H7 (cell line): ENCODE measurements at places on chromosomes 6 and 20.

DNA sequence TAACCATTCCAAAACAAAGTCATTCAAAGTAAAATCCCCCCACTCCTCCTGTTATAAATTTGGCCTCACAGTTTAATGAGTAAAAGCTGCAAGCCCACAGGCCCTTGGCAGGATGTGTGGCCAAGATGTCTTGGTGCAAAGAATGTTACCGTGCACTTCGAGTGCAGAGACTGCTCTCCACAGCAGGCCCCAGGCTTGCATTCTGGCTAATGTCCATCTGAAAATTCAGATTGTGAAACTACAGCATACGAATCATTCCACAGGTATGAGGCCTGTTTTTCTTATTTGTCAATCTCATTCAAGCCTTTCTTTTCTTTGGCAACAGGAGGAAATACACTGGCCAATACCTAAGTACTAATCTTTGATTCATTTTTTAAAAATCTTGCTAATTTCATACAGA is 7.1 kb downstream of the RPS6KA2 start:
- no peak for DNase-seq

DNA sequence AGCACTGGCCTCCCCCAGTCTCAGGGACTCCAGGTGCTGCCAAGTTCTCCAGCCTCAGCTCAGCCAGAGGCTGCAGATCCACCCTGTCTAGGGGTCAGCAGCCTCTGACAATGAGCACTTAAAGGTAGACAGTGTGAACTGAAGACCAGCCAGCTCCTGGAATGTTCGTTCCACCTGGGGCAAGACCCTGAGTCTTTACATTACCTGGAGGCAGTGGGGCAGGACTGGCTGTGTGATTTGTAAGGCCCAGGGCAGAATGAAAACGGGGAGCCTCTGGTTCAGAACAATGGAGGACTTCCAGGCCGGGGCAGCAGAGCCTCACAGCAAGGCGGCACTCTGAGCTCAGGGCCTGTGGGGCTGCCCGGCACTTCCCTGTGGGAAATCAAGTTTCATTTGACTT is 65.0 kb downstream of the CTCFL start:
- no peak for DNase-seq

DNA sequence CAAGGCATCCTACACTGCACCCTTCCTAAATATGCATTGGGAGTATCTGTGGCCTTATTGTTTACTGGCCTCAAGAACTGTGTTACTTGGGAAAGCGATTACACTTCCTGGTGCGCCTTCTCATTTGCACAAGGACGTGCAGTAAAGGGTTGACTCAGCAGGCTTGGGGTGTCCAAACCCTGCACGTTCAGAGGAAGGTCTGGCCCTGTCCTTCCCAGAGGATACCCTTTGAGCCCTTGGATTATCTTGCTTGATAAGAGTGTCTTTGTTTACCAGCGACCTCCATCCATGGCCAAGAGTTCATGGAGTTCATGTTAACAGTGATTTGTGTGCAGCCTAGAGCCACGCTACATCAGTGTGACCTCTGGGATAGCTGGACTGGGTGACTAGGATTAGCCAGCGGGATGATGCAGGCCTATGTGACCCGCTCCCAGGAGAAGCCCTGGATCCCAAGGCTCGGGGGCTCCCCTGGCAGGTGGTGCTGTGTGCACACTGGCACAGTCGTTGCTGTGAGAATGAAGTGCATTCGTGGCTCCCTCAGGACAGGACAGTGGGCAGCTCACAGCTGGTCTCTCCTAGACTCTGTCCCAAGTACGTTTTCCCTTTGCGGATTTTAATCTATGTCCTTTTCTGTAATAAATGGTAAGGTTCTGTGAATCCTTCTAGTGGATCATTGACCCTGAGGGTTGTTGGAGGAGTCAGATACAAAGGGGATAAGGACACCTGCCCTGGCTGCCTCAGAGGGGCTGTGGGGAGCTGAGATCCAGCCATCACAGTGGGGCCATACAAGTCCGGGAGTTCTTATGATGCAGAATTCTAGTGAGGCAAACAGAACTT is 73.5 kb downstream of the TTLL2 start:
- DNase-seq = no peak

DNA sequence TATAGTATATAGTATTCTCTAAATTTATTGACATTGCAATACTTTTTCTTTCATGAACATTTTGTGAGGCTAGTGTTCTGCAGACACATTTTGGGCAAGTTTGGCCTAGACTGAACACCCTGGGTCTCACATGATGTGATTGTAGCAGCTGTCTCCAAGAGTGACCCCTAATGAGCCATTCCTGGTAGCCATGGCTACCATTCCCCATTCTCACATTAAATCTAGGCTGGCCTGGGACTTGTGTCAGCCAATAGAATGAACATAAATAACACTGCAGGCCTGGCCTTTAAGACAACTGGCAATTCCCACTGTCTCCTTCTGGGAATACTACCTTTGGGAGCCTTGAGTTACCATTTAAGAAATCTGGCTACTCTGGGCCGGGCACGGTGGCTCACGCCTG is 38.0 kb upstream of the TASP1 start:
- no peak for DNase-seq

DNA sequence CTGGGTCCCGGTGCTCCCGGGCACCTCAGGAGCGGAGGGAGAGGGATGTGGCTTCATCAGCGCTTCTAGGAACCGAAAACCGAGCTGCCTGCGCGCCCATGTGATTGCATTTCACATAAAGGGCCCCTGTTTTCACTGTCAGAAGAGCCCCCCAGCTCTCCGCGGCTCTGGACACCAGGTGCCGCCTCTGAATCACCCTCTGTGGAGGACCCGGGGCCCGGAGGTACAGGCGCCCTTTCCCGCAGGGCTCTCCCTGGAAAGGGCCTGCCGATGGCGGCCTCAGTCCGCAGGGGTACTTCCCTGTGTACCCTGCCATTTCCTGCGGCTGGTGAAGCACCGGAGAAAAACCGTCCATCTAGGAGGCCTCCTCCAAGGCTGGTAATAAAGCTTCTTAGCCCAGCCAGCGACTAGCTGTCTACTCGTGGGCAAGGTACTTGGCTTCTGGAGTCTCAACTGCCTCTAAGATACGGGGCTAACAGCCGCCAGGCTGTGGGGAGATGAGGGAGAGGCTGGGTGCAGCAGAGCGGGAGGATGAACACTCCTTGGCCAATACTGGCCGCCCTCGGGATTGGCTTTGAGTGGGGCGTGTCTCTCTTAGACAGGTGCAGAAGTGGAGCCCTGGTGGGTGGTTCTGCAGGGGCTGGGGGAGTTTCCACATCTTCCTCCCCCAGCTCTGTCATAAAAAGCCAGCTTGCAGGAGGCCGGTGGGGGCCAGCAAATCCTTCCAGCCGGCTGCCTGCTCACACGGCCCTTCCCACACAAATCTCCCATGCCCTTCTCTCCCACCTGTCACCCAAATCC is 1.6 kb downstream of the PPP1R16B start:
- DNase-seq = peak; percentile 40

GRCh38 chr6:147279427-147279826 is 75.2 kb downstream of the STXBP5 start:
- DNase-seq = no peak

- no peak for DNase-seq
These were observed 61.9 kb downstream of the KCNQ5 start for GRCh38 chr6:72683797-72684196.

DNA sequence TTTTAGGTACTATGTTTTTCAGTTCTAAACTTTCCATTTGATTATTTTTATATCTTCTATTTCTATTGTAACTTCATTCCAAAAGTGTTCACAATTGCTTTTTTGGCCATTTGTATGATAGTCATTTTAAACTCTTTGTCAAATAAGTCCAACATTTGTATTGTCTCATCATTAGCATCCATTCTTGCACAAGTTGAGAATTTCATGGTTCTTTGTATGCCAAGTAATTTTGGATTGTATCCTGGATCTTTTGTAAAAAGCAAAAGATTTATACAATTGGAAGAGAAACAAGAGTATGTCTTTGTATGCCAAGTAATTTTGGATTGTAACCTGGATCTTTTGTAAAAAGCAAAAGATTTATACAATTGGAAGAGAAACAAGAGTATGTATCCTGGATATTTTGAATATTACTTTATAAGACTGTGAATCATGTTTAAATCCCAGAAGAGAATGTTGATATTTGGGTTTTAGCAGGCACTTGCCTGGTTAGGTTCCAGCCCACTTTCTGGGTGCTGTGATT is 36.9 kb upstream of the NT5E start:
- DNase-seq = no peak

GRCh38 chr6:143368426-143368825 is 82.1 kb downstream of the ADAT2 start:
- no peak for DNase-seq

DNA sequence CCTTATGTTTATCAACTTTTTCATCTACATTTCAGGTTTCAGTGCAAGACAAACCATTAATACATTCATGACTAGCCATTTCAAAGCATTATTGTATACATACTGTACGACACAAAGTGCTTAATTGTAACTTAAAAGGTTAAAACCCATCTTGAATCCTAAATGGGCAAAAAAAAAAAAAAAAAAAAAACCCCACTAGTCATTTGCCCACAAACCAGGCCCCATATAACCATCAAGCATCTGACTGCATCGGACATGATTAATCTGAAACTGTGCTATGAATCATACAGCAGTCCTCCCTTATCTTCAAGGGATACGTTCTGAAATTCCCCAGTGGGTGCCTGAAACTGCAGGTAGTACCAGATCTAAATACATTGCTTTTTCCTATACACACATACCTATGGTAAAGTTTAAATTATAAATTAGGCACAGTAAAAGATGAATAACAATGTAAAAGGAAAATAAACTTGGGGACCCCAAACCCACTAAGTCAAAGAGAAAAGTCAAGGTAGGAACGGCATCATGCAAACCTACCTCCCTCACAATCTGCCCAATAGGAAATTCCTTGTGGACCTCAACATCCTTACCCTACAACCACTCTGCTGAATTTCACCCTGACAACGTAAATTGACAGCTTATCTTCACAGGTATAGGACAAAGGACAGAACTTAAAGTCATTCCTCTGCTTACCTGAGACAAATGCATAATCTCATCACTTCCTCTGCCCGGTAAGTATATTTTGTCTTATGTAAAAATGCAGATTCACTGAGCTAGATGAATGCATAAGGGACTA is 14.3 kb downstream of the B4GALT5 start:
- no peak for DNase-seq

DNA sequence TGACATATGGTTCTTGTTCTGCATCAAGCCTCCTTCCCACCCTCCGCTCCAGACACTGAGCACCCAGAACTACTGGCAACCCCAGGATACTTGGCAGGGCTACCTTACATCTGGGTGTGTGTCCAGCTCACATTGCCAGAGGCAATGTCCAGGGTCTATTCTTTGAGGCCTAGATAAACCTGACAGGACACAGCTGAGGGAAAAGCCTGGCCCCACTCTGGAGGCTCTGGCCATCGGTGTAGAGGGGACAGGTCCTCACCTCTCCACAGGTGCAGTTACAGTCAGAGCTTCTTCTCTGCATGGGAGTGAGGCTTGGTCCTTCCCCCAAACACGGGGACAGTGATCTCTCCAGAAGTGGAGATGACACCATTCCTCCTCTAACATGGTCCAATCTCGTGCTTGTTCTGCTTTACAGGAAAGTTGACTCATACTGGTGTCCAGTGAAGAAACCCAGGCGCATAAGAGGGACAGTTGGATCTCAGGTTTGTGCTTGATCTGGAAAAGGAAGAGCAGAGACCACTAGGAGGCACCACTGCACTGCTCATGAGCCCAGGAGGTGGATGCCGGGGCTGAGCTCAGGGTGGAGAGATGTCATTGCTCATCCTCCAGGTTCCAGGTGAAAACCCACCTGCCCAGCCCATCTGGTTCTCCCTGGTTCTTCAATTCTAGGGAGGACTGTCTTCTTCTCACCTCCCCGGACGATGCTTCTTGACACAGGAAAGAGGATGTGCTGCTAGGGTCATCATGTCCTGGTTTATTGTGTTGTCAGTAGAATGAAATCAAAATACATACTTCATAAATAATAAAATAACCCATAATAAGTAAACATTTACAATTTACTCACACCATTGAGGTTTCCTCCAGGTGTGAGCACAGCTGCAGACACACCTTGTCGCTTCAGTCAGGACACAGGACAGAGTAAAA is 14.7 kb downstream of the HLA-F start:
- DNase-seq = peak; percentile 80

DNA sequence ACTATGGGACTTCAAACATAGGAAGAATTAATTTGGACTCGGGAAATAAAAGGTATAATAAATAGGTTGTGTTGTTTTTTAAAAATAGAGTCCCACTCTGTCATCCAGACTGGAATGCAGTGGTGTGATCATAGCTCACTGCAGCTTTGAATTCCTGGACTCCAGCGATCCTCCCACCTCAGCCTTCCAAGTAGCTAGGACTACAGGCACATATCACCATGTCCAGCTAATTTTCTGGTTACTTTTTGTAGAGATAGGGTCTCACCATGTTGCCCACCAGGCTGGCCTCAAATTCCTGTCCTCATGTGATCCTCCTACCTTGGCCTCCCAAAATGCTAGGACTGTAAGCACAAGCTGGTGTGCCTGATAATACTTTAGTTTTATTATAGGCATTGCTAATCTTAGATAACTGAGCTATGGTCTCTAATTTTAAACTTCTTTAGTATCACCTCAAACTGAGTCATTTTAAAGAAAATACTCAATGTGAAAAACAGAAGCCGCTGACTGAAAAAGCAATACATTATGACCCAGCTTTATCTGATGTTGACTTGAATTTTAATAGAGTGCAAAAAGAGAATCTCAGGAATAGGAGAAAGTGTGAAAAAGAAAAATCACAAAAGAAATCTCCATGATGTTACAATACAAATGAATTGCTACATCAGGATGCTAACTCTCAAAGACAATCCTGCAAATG is 251.0 kb downstream of the RNGTT start:
- no peak for DNase-seq

DNA sequence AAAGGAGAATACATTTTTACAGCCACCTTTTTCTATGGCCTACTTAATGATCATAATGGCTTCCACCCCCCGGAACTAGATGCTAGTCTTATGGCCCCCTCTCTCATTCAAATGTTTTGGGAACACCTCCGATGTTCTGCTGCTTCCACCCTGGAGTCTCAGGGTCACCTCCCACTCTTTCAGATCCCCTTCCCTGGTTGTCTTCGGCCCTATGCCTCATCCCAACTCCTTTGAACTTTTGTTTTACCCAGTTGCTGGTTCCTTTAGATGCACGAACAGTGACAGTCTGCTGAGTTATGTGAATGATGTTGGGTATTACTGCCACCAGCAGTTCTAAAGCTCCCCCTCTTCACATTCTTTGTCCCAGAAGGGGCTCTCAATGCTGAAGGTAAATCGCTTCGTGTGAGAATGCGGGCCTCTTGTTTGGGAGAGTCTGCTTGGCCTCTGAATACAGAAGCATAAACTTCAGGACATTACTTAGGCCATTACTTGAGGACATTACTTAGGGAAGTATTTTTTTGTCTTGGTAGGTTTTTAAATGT is 309.1 kb downstream of the SOX4 start:
- no peak for DNase-seq
